ENCODE measurements at places on chromosomes 1 and 21. TPM values are rescaled to one million over a fixed set of nuclear protein-coding genes. Genes with fewer than 3 reads are reported as not detected.

The SMIM1 gene
- polyA plus RNA-seq = 18.4 TPM

The SH2D2A gene
- 0.76 TPM for polyA plus RNA-seq

The CCDC181 gene
- polyA plus RNA-seq = 12.5 TPM

The PPP1R15B gene
- polyA plus RNA-seq = 49.4 TPM

The S100A13 gene
- polyA plus RNA-seq = 170 TPM

The RPE65 gene
- polyA plus RNA-seq = not detected

The GREM2 gene
- polyA plus RNA-seq = 0.73 TPM

The TMEM82 gene
- polyA plus RNA-seq = 3.5 TPM

The TSPEAR gene
- polyA plus RNA-seq = 0.86 TPM

The TPTE gene
- not detected for polyA plus RNA-seq

The TOR1AIP2 gene
- 32.3 TPM for polyA plus RNA-seq

The UBR4 gene
- polyA plus RNA-seq = 112 TPM

The CXADR gene
- polyA plus RNA-seq = 43.8 TPM

The MIXL1 gene
- polyA plus RNA-seq = 0.32 TPM

The PLA2G2D gene
- polyA plus RNA-seq = 0.06 TPM

The RGS8 gene
- 0.04 TPM for polyA plus RNA-seq

The REG4 gene
- polyA plus RNA-seq = 0.79 TPM

The CENPS gene
- 34.0 TPM for polyA plus RNA-seq

The APCS gene
- polyA plus RNA-seq = not detected

The OR6K6 gene
- not detected for polyA plus RNA-seq

The ANGPTL1 gene
- polyA plus RNA-seq = 9.6 TPM

The GBP1 gene
- polyA plus RNA-seq = 14.9 TPM

The AGTRAP gene
- 45.2 TPM for polyA plus RNA-seq

The ZNF648 gene
- polyA plus RNA-seq = 0.11 TPM

The MPL gene
- polyA plus RNA-seq = 0.11 TPM

The NENF gene
- 43.3 TPM for polyA plus RNA-seq

The QSOX1 gene
- polyA plus RNA-seq = 60.0 TPM

The CADM3 gene
- 0.99 TPM for polyA plus RNA-seq

The TMEM269 gene
- polyA plus RNA-seq = 0.65 TPM

The ATF6 gene
- 34.8 TPM for polyA plus RNA-seq

The SYT14 gene
- polyA plus RNA-seq = 0.49 TPM

The TXNDC12 gene
- polyA plus RNA-seq = 73.9 TPM

The MYOG gene
- 0.17 TPM for polyA plus RNA-seq

The RBP7 gene
- 21.0 TPM for polyA plus RNA-seq

The PPIH gene
- 55.8 TPM for polyA plus RNA-seq

The OR2L5 gene
- polyA plus RNA-seq = not detected

The STUM gene
- 1.9 TPM for polyA plus RNA-seq

The FNDC7 gene
- polyA plus RNA-seq = 0.06 TPM

The LIPI gene
- 0.33 TPM for polyA plus RNA-seq

The GJA8 gene
- polyA plus RNA-seq = 0.42 TPM

The SLAMF8 gene
- polyA plus RNA-seq = 0.70 TPM

The INSRR gene
- polyA plus RNA-seq = 1.5 TPM

The IGSF8 gene
- 32.6 TPM for polyA plus RNA-seq

Data from right renal pelvis (tissue), 4 donors.